Activated T-helper 1 cell treated with anti-CD3 and anti-CD28 coated beads, Interleukin-12 subunit alpha, Interleukin-12 subunit beta, Interleukin-2, Interleukin-4 antibody, amounts not matched to agents 30 ng/mL and 10 ng/mL and 1 ng/mL, durations not matched to agents 14 hours and 24 hours and 36 hours (primary cell): ENCODE measurements at places on chromosomes 1 and 21. TPM values are rescaled to one million over a fixed set of nuclear protein-coding genes. Genes with fewer than 3 reads are reported as not detected.

GRCh38 chr1:242456726-242457269, 67.7 kb downstream of the PLD5 start:
- no peak for DNase-seq

GRCh38 chr1:95888941-95889390, 655.0 kb downstream of the RWDD3 start:
- no peak for DNase-seq

DNA sequence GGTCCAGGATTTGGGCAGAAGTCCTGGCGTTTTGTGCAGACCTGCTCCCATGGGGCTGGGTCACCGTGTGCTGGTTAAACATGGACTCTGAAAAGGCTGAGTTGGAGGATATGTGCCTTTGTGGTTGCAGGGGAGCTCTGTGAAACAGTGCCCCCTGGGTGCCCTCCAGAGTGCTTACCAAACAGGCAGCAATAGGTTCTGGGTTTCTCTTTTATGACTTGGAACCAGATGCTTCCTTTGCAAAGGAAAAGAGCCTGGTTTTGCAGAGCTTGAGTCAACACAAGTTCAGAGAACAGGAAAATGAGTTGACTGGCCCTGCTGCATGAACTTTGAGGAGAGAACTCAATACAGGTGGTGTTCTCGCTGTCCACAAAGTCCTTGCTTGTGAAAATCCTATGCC, 288.9 kb downstream of the TM2D1 start:
- DNase-seq = no peak

DNA sequence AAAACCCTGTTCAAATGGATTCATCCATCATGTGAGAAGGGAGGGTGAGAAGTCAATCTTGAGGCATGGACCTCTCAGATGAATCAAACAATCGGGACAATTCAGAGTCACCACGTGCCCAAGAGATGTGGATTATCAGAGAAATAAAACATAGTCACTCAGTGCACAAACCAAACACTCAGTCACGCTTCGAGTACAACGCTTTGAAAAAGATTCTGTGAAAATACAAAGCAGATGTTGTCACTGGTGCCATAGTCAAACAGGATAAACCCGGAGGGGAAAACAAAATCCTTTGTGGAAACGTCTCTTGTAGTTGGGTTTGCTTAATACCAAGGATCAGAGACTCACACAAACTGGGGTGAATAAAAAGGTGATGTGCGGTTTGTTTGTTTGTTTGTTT, 188.4 kb downstream of the RRAGC start:
- DNase-seq = no peak

DNA sequence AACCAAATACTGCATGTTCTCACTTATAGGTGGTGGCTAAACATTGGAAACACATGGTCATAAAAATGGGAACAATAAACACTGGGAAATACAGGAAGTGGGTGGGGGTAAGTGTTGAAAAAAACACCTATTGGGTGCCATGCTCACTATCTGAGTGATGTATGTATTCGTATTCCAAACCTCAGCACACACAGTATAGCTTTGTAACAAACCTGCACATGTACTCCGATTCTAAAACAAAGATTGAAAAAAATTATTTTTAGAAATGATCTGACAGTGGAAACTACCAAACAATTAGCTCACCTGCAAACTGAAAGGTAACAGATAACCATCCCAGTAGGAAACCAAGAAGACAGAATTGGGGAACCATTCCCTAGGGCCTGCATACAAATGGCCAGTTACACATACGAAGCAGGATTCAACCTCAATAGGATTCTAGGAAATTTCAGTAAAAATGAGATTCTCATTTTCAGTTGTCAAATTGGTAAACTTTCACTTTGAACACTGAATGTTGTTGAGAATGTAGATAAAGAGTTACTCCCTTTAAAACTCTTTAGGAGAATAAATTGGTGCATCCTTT, 88.1 kb upstream of the LRRC8D start:
- DNase-seq = no peak

GRCh38 chr21:25638660-25639550, at the start of gene JAM2:
Gene JAM2 (plus strand): TSS chr21:25639258. CDS start chr21:25639822, 564 bp downstream.
- DNase-seq = peak; percentile 19

DNA sequence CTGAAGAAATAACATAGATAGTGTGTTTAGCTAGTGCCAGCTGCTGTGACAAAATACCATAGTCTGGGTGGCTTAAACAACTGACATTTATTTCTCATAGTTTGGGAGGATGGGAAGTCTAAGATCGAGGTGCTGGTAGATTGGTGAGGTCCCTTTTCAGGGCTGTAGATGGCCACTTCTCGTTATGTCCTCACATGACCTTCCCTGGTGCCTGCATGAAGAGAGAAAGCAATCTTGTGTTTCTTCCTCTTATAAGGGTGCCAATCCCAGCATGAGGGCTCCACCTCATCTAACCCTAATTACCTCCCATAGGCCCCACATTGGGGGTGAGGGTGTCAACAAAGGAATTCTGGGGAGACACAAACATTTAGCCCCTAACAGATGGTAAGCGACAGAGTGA, 9.3 kb downstream of the MTARC2 start:
- DNase-seq = no peak

GRCh38 chr1:35832276-35832905, 24.6 kb downstream of the AGO4 start:
- DNase-seq = no peak

- peak; percentile 54 for DNase-seq
Observed at GRCh38 chr1:9728451-9729295, 77.1 kb downstream of the PIK3CD start.

Gene DCDC2B
- total RNA-seq = 0.15 TPM in 1 of 2 replicates, not detected in the other

Gene ACTA1
- total RNA-seq = 0.20 TPM in 1 of 2 replicates, not detected in the other

DNA sequence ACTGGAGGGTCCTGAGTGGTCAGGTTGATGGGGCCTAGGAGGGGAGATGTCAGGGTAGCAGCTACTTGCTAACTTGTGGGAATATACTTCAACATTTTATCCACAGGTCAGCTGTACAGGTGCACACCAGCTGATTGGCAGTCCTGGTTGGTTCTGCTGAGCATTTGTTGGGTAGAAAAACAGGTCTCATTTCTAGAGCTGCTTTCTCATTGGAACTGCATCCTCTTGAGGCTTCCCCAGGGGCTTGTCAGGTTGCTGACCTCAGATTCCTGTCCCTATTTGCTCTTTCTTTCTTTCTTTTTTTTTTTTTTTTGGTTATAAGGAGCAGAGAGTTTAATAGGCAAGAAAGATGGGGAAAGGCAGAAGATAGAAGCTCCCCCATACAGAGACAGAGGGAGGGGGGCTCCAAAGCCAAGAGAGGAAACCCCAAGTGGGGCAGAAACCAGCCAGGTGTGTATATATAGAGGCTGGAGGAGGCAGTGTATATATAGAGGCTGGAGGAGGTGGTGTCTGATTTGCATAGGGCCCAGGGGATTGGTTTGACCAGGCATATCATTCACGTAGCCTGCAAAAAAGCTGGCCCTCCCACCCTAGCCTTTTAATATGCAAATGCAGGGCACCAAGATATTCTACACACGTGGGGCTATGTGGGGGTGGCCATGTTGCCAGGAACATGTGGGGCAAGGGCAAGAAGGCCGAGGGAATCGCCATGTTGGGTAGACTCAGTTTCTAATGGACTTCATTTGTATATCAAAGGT, 57.3 kb upstream of the STUM start:
- DNase-seq = no peak

DNA sequence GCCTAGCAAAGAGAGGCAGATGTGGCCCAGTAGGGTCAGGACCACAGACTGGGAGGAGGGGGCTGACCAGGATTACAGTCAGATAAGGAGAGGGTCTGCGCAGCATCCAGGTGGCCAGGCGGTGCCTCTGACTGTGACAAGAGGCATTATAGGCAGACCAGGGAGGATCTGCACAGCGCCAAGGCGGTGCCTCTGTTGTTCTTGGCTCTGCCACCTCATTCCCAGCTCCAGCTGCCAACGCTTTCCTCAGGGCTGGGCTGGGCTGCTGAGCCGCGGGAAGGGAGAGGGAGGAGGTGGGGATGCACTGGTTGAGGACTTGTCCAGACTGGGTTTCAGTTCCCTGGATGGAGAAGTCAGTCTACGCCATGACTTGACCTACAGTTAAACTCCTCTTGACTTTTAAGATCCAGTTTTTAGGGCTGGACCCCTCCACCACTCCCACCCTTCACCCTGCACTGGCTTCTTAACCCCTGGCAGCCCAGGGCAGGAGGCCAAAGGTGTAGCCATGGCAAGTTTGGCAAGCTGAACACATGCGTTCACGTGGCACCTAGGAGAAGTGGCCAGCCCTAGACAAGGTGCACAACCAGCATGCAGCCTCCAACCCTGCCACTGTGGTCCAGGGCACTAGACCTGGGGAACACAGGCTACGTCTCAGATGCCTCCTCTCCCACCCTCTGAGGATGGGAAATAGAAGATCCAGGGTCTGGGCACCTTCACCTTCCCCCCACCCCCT, 4.5 kb upstream of the CRABP2 start:
- DNase-seq = no peak

GRCh38 chr1:55937840-55938375, 641.5 kb downstream of the PLPP3 start:
- DNase-seq = no peak

Gene SLAMF7
- 43.7 and 53.6 TPM in 2 replicates for total RNA-seq

Gene RGSL1
- total RNA-seq = not detected in 2 replicates

DNA sequence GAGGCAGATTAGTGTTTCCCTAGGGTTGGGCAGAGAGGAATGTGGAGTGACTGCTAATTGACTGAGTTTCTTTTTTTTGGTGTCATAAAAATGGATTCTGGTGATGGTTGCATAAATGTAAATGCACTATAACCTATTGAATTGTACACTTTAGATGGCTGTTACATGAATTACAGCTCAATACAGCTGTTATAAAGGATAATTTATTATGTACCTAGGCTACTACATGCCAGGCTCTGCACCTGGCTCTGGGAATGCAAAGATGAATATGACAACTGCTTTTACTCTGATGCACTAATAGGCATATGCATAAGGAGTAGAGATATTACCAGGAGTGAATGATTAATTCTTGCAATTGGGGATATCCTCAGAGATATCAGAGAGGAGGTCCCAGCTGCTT, 345.3 kb downstream of the PTBP2 start:
- DNase-seq = no peak

DNA sequence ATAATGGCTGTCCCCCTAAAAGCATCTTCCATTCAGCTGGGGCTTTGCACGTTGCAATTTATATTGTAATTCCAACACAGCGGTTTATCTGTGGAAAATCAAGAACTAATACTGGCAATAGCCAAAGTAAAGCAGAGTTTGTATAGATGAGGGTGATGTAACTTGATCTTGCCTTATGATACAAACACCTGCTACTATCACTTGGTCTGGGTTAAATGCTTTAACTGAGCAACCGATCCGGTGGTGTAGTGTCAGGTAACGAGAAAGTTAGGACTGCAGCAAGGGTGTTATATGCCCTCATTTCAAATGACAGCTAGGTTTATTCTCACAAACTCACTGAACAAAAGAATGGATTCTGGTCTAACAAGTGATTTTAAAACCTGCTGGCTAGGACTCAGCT, 47.3 kb upstream of the PLPPR4 start:
- no peak for DNase-seq

GRCh38 chr1:28129150-28129549, 40.7 kb upstream of the EYA3 start:
- DNase-seq = no peak

DNA sequence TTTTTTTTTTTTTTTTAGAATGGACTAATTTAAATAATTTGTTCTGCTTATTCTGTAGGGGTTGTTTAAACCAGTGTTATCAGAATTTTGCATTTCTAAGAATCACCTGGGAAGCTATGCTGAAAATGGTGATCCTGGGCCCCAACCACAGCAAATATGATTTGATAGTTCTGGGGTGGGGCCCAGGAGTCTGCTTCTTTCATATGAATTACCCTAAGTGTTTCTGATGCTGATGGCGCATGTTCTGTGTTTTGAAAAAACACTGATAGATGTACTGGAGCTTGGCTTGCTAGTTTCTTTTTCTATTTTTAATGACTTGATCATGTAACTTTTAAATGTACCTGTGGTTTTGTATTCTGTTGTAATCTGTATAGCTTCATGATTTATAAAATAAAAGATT, 89.3 kb downstream of the CDC14A start:
- DNase-seq = no peak

- no peak for DNase-seq
Observed at GRCh38 chr1:40272653-40273213, 14.7 kb downstream of the ZMPSTE24 start.

Gene KCND3
- total RNA-seq = not detected in 2 replicates

Gene VAMP4
- 8.8 and 10.4 TPM in 2 replicates for total RNA-seq

Gene AMY1B
- not detected in 2 replicates for total RNA-seq

Gene SDC3
- total RNA-seq = 0.26 and 0.34 TPM in 2 replicates

GRCh38 chr1:169884634-169885033, 9.1 kb downstream of the SCYL3 start:
- DNase-seq = no peak

- no peak for DNase-seq
Observed at GRCh38 chr1:172926070-172926469, 124.7 kb downstream of the TNFSF18 start.

- DNase-seq = no peak
Observed at GRCh38 chr1:185567440-185567839, 166.8 kb upstream of the HMCN1 start.

Gene OR2L5
- total RNA-seq = not detected in 2 replicates

Gene ALX3
- not detected in 2 replicates for total RNA-seq

- no peak for DNase-seq
Observed at GRCh38 chr21:42607102-42607501, 46.3 kb upstream of the PDE9A start.

DNA sequence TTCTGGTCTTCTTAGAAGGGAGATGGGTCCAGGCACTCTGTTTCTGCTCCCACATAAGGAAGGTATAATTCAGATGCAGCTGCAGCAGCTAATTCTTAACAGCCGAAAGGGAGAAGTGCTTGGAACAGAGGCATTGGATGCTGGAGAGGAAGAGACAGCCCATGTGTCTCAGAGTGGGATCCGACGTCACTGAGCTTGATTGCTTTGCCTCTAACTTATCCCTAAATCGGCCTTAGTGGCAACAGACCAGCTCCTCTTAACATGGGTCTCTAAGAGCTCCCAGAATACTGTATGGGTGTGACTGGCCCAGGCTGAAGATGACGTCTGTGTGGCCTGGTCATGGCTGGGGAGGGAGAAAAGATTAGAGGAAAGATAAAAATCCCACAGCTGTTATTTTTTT, 40.7 kb upstream of the KCND3 start:
- no peak for DNase-seq

DNA sequence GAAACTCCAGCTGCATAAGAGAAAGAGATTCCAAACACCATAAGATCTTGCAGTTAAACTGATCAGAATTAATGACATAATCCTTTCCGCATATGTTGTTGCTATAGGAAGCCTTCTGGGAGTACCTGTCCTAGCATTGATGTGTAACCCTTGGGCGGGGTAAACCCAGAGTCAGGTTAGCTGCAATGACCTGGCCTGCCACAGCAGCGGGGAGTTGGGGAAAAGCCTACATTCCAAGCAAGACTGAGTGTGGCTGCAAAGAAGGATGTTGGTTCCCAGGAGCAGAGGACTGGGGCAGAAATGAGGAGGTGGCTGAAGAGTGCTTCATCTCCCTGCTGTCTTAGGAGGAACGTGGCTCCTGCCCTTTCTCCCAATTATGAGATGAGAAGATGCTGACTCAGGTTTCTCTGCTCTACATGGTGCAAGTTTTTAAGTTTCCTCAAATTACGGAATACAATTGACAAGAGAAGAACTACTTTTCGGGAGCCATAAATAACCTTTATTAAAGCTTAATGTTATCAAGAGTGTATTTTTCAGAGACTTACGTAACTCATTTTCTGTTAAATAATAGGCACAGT, 142.1 kb downstream of the RYR2 start:
- DNase-seq = no peak

- DNase-seq = peak; percentile 11
Observed at GRCh38 chr1:84301004-84301784, at the start of gene SAMD13. Gene SAMD13 (plus strand): TSS chr1:84301708. CDS start chr1:84303235, 1,527 bp downstream.

Gene NUP210L
- 0.12 TPM in 1 of 2 replicates, not detected in the other for total RNA-seq

GRCh38 chr1:9441451-9442133, 97.7 kb upstream of the SLC25A33 start:
- no peak for DNase-seq

- no peak for DNase-seq
Observed at GRCh38 chr1:56709269-56709880, 64.3 kb downstream of the PRKAA2 start.
